ENCODE measurements at places on chromosomes 11 and 22.
A peak's percentile ranks its signal among the peaks of the same experiment; 100 is the strongest.

GRCh38 chr22:41311487-41311886 is 10.2 kb downstream of the ZC3H7B start:
- DNase-seq, result no peak
- no peaks in the 10 kb centered on the region for H3K27me3 ChIP-seq
- no peaks in the 10 kb centered on the region for H3K4me1 ChIP-seq

DNA sequence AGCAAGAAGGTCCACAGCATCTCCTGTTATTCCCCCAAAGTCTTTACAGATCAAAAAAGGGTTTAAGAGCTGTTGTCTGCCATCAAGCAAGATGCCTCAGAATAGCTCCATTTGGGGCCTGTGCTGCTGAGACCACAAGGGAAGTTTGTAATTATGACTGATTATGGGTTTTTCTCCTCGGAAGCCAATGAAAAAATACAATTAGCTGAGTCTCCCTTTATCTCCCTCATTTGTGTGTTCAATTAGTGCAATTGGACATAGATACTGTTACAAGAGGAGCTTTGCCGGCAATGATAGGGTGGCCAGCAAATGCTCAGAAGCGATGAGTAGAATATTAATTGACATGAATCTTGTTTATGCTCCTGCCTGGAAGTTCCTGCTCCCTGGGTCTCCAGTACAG is 83.7 kb downstream of the COMMD9 start:
- H3K36me3 ChIP-seq, result no peaks in the 10 kb centered on the region
- DNase-seq, result no peak
- H3K4me3 ChIP-seq, result no peak overlapping the region

DNA sequence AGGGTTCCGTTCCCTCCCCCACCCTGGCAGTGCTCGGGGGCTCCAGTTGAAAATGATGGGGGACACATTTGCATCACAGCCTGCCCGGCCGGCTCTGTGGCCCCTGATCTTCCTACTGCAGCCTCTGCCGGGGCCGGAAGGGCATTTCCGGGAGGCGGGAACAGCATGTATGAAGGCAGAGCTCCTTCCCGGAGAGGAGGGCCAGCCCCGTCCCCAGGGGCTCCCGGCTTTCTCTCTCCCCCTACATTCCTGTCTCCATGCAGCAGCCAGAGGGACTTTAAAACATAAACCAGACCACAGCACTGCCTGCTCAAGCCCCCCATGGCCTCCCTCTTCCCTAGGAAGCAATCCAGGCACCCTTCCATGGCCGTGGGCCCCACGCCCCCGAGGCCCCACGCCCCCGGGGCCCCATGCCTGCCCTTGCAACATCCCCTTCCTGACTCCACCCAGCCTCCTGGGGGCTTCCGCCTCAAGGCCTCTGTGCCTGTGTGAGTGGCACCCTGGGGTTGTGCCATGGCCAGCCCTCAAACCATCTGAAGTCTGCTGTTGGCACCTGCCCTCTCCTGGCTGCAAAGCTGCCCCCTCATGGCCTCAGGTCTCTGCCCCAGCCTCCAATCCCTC is 73.1 kb downstream of the CDKN1C start:
- peak; percentile 42 for DNase-seq
- H3K36me3 ChIP-seq, result no peaks in the 10 kb centered on the region
- H3K27ac ChIP-seq, result peak overlapping the region; percentile 57
- peaks cover 15% of the 10 kb centered on the region for H3K4me1 ChIP-seq
- H3K27me3 ChIP-seq, result no peaks in the 10 kb centered on the region
- H3K4me3 ChIP-seq, result peak overlapping the region; percentile 10

DNA sequence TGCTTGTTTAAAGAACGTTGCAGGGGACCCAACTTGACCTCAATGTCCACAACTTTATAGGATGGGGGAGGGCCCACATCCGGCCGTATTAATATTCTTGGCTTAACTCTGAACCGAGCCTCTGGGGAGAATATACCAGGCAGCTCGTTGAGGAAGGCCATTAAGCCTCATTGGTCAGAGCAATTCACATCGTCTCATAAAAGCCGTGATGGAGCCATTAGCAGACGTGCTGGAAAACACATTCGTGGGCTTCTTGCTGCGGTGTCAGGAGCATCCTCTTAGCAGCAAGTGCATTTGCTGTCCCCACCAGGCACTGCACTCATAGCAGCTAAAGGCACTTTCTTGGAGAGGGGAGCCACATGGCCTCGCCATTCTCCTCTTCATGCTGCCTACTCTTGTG is 14.9 kb downstream of the DSCAML1 start:
- no peak for DNase-seq
- no peaks in the 10 kb centered on the region for H3K36me3 ChIP-seq
- H3K27ac ChIP-seq, result no peak overlapping the region
- no peaks in the 10 kb centered on the region for H3K4me1 ChIP-seq
- peaks cover 35% of the 10 kb centered on the region for H3K27me3 ChIP-seq

- DNase-seq, result no peak
- H3K36me3 ChIP-seq, result peaks cover 8% of the 10 kb centered on the region
- peaks cover 8% of the 10 kb centered on the region for H3K4me1 ChIP-seq
Observed at GRCh38 chr11:71505001-71505400, 22.1 kb upstream of the KRTAP5-7 start.

GRCh38 chr11:66970807-66971442 is 4.2 kb upstream of the C11orf86 start:
- no peak overlapping the region for H3K27ac ChIP-seq
- no peaks in the 10 kb centered on the region for H3K4me1 ChIP-seq
- H3K27me3 ChIP-seq, result no peaks in the 10 kb centered on the region
- H3K36me3 ChIP-seq, result no peaks in the 10 kb centered on the region
